ENCODE measurements at places on chromosomes 12 and 14. TPM values are rescaled to one million over a fixed set of nuclear protein-coding genes. Genes with fewer than 3 reads are reported as not detected.

GRCh38 chr12:71438670-71439361 is 782 bp upstream of the LGR5 start:
- no peak for DNase-seq

DNA sequence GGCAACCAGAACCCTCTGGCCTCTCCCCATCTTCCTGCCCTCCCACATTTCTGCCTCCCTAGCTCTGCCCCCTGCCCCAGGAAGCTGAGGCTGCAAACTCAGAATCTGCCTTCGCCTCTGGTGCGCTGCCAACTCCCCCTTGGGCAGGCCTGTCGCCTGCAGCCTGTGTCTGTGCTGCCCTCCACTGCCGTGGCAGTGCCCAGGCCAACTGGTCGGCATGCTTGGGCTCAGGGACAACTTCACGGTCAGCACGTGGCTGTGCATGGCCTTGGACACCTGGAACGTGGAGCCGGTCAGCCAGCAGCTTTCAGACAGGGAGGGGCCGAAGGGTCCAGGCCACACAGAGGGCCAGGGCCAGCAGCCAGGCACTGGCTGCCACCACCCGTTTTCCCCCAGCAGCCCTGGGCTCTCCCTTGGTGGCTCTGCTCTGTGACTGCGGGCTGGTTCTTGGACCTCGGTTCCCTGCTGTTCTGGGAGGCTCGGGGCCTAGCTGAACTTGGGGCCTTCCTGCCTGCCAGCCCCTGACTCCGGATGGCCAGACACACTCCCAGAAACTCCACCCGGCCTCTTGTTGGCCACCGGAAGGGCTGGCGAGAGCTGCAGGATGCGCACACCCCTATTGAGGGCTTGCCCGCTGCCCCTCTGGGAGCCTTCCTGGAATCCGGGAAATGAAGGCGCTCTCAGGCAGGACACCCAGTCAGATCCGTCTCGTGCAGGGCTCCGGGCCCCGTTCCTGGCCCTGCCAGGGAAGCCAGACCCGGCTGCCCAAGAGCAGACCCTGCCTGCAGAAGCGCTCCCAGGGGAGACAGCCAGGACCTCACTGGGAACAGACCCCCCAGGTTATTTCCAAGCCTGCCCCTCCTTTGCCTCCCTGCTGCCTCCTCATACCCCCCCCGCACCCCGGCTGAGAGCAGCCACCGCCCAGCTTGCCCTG is 34.2 kb upstream of the PPP1R13B start:
- no peak for DNase-seq

GRCh38 chr12:26822026-26822425 is 11.0 kb downstream of the ITPR2 start:
- DNase-seq, result no peak

DNA sequence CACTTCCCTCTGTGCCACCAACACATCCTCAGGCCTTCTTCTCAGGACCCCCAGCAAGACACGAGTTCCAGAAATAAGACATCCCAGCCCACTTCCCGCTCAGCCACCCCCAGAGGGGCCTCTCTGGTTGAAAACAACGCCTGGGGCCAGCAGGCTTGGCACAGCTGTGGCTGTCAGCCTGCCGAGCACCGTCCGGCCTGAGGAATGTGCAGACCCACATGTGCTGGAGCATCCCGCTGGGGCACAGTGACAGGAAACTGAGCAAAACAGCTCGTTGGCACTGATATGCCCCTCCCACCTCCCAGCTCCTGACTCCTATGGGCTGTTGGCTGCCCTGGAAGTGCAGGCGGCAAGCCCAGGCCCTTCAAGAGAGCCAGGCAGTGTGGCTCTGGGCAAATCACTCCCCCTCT is 1.4 kb downstream of the SYNE3 start:
- DNase-seq, result no peak

DNA sequence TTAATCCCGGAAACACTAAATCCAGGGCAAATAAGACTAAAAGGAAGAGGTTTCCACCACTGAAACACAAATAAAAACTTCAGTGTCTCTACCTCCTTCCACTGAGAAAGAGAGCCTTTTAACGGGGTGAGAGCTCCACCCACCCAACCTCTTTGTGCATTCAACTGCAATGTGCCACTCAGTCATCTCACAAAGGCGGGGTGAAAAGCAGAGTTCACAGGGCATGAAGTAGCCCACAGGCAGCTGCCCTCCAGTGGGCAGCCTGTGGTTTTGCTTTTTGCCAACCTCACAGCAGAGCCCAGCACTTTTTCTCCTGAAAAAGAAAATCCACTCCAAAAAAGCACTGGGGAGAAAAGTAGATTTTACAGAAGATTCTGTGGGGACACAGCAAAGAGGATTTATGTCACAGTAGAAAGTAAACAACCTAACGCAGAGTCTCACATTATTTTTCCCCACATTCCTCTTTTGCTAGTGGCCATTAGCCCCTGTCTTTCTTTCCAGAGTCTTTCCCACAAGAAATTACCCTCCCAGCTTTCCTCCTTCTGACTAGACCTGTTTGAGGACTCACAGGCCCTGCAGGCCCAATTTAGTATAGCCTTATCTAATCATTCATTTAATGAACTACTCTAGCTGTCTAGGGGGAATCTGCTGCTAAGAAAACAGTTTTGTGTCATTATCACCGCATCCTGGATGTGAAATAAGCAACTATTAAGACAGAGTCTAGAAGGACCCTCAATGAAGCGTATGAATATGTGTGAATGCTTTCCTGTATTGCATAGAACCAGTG is 753.8 kb upstream of the FOXG1 start:
- DNase-seq, result no peak

DNA sequence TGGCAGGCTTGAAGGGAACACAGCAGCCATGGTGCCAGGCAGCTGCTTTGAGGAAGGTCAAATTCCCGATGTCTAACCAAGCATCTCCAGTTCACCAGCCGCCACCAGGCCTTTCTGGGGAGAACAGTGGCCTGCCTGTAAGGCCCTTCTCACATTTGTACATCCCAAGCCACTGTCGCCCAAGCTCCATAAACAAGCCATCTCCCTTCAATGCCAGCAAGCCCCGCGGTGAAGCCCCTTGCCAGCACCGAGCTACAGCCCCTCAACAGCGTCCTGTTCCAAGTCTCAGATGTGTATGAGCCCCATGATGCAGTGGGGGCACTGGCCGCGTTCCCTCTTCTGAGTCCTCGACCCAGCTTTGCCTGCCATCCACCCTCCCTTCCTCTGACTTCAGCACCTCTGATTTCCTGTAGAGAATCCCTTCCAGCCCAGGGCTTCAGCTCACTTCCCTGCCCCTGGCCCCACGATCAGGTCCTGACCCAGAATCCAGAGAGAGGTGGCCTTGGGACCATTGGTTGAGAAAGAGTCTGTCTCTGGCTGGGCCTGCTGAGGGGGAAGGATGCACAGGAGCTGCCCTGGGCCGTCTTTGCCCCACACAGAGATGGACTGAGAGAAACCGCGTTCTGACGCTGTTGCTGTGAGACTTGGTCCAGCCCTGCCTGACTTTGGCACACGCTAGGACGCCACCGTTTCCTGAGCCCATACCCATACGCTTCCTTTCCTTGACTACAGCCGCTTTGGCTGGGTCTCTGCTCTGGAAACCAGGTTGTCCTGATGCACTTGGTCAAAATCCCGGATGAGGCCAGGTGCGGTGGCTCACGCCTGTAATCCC is 1.9 kb upstream of the MMP17 start:
- DNase-seq, result no peak

DNA sequence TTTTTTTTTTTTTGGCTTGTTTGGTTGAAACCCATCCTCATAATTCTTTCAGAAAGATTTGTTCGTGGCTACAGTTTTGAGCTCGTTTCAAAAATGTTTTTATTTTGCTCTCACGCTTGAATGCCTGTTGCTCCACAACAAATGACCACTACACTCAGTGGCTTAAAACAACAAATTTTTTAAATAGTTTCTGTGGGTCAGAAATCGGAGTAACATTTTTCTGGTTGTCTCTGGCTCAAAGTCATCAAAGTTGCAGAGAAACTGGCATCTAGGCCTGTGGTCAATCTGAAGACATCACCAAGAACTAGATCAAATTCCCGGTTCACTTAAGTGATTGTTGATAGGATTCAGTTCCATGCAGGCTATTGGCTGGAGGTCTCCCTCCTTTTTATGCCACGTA is 560.0 kb downstream of the SNAPC1 start:
- no peak for DNase-seq

GRCh38 chr12:2834581-2835491 is at the start of gene NRIP2:
NRIP2 (minus strand) TSS chr12:2835035; CDS start chr12:2834983, 52 bp downstream.
- DNase-seq, result no peak

Gene WNT5B
- total RNA-seq, result not detected

Gene TMTC1
- total RNA-seq, result not detected

Gene OR4N2
- total RNA-seq, result not detected

Measured in activated CD4-positive, alpha-beta T cell treated with anti-CD3 and anti-CD28 coated beads, Interleukin-2, amount 10 ng/mL, durations not matched to agents 7 days and 5 days (primary cell).